Fibroblast of the aortic adventitia (primary cell): ENCODE measurements at places on chromosomes 5 and 9. TPM values are rescaled to one million over a fixed set of nuclear protein-coding genes. Genes with fewer than 3 reads are reported as not detected.

ACER2 gene
- total RNA-seq: 1.3 and 2.4 TPM in 2 replicates

- peak; percentile 84 for DNase-seq
Observed at GRCh38 chr5:149153751-149154610, 12.7 kb downstream of the ABLIM3 start.

IL31RA gene
- 0.72 and 0.74 TPM in 2 replicates for total RNA-seq

- peak; percentile 47 for DNase-seq
Observed at GRCh38 chr5:111930905-111931461, 174.0 kb upstream of the NREP start.
